ENCODE measurements at places on chromosomes 12 and 14. TPM values are rescaled to one million over a fixed set of nuclear protein-coding genes. Genes with fewer than 3 reads are reported as not detected.

The ETFBKMT gene
- total RNA-seq, result 2.2 TPM

The EFS gene
- total RNA-seq, result 24.1 TPM

The SP7 gene
- total RNA-seq, result 0.30 TPM

The AKAP3 gene
- 0.49 TPM for total RNA-seq

The DAO gene
- not detected for total RNA-seq

The SLC10A1 gene
- not detected for total RNA-seq

The DPPA3 gene
- total RNA-seq, result not detected

All from skin of body (tissue), 3 donors.